ENCODE measurements at places on chromosomes 1 and 21.

DNA sequence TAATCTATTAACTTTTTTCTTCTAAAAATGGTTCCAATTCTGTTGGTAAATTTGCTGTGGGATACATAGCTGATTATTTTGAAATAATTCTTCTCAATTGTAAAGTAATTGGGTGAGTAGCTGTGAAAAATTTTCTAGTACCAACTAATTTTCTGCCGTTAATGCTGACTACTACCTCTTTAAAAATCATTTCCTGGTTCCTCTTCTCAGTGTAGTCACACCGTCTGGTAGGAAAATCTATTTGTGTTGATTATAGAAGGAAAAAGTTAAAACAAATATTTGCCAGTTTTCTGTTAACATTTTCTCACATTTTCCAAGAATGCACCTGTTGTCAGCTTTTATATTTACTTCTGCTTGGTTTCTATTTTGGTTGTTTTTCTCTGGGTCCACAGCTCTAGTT, 82.0 kb downstream of the MAP3K21 start:
- no peak for DNase-seq

DNA sequence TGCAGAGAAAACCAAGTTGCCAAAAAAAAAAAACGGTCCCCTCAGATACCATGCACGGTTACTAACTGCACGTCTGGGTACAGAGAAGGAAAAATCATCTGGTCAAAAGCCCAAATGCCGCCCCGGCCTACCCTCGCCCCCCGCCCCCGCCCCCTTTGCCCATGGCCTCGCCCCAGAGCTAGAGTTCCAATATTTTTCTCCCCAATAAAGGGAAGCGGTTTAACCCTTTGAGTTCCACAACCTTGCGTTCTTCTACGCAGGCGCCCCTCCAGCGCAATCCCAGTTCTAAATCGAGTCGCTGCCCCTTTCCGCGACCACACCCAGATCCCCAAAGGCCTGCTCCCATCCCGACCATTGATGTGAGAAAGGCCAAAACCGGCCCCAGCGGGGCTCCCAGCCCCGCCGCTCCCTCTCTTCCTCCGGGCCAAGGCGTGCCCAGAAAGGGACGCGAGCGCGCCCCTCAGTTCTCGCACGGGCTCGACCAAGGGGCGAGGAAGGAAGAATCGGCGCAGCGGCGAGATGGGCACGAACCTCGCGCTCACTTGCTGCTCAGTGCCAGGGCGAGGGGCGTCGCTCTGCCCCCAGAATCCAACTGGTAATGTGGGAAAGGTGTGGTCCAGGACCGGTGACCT, 797 bp downstream of the WDR47 start:
- peak; percentile 32 for DNase-seq

- no peak for DNase-seq
These were observed 19.3 kb upstream of the TMEM51 start for GRCh38 chr1:15134285-15134684.

- DNase-seq: peak; percentile 41
These were observed 8.9 kb downstream of the HYI start for GRCh38 chr1:43444836-43445235.

- peak; percentile 47 for DNase-seq
These were observed 328.9 kb downstream of the PAPPA2 start for GRCh38 chr1:176791906-176792305.

DNA sequence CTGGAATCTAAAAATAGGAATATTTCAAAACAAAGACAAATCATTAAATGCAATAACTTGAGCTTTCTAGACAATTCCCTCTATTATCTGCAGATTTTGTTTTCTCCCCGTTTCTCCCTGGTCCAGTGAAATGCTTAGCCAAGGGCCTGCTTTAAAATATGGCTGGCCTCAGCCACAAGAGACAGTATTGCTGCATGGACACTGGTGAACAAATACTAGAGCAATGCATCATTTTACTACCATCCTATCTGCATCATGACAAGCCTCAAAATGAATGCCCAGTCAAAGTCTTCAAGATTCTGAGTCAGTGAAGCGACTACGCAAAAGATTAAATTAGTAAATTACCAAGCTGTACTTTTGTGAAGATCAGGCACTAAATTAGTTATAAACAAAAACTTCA, 80.5 kb downstream of the ENAH start:
- DNase-seq: peak; percentile 83

DNA sequence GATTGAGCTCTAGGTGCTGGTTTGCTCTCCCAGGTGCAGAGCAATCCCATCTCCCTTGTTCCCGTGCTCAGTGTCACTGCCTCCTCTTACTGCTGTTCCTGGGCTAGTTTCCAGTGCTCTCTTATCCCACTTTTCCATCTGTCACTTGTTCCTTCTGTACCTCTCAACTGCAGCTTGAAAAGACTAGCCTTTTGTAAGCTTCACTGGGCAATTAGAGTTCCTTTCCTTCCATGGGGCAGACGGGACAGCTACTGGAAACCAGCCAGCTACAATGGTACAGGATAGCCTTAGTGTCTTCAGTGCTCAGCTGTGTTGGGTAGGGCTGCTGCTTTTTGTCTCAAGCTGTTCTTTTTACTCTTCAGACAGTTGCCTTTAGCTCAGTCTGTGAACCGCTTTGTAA, 31.6 kb downstream of the AGT start:
- peak; percentile 5 for DNase-seq

GRCh38 chr1:171884475-171884874, 43.2 kb downstream of the DNM3 start:
- no peak for DNase-seq

GRCh38 chr21:37762606-37763005, 153.7 kb downstream of the KCNJ6 start:
- DNase-seq: no peak

DNA sequence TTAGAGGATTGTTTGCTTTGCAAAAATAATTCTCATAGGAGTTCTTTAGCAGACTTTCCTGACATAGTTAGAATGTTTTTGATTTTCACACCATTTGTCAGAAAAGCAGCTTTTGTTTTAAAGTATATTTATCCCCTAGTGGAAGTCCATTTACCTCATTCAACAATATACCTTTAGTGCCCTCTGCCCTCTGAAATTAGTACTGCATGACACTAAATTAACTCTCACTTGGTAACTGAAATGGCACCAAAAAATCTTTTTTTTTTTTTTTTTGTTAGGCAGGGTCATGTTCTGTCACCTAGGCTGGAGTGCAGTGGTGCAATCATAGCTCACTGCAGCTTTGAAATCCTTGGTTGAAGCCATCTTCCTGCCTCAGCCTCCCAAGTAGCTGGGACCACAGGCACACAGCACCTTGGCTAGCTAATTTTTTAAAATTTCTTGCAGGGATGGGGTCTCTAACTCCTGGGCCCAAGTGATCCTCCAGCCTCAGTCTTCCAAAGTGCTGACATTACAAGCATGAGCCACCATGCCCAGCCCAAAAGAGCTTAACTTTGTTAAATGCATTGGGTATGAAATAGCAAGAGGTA, 13.6 kb downstream of the LRRC42 start:
- DNase-seq: peak; percentile 35

DNA sequence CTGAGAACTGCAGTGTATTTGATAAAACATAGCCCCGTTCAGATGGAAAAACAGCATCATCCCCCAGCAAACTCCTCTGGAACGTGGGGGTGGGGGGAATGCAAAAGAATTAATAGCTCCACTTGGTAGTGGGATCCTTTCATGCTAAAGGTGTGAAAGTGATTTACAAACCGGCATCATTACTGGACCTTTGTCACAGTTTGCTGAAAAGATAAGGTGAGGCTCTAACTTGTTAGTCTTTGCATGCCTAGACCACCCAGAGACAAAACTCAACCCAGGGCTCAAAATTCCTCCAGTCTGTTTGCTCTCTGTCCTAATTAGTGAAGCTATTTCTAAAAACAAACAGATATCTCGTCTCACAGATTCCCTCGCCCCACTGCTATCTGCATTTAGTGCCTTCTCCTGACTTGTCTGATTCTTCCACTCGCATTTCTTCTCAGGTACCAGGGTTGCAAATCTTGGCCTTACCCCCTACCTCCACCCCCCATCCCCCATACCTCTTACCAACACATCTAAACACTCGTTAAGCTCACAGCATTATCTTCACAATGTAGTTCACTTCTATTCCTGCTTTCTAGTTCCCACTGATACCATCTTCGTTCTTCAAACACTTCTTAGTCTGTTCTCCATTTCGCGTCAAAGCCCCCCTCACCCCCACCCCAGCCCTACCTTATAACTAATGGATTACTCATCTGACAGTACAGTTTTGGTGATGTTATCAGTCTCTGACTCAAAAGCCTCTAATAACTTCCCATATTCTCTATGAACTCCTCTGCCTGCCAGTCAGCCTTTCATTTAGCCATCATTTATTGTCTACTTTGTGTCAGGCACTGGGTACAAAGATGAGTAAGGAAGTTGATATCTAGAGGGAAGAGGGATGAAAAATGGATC, 11.8 kb downstream of the IER5 start:
- DNase-seq: peak; percentile 74

DNA sequence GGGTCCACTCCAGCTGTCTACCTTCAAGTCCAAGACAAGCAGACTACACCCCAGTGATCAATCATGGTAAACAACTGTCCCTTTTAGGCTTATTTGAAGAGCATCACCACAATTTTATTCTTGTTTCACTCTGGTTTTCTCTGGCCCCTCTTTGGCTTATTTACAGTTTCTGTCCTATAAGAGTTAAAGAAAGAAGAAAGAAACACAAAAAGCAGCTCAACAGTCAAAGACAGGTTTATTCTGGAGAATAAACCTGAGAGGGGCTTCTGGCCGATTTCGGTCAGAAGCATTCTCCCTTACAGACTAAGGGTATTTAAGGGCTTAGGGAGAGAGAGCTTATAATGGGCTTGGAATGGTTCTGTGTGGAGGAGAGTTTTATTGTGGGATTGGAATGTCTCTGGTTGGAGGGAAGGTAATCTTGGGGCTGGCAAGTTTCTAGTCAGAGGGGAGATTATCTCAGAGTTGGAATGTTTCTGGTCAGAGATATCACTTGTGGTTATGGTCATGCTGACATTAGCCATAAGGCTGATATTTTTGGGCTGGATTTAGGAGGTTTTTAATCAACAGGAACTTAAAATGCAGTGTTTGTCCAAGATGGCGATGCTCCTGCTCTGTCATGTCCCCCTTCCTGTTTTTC, 161.0 kb downstream of the URB2 start:
- DNase-seq: no peak

DNA sequence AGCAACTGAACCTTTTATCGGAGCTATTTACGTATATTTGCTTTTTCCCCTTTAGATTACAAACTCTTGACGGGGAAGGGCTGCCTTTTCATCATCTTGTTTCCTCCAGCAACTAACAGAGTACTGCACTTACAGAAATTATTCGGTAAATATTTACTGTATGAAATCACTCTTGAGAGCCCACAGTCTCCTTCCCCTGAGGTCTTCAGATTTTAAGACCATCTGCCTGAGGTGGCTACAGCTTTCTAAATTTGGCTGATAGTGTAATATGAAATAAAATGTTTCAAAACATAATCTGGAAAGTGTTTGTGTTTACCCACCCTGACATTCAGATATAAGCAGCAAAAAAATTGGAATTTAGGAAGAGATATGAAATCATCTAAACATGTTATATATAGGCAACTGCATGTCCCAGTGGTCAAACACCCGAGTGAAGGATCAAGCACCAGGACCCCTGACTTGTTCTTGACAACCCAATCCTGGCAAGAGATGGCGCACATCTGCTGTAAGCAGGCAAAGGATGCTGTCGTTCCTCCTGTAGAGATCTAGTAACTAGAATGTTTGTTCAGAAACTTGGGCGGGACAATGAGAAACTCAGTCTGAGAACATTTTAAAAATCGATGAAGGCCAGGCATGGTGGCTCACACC, 60.9 kb downstream of the SIPA1L2 start:
- no peak for DNase-seq

DNA sequence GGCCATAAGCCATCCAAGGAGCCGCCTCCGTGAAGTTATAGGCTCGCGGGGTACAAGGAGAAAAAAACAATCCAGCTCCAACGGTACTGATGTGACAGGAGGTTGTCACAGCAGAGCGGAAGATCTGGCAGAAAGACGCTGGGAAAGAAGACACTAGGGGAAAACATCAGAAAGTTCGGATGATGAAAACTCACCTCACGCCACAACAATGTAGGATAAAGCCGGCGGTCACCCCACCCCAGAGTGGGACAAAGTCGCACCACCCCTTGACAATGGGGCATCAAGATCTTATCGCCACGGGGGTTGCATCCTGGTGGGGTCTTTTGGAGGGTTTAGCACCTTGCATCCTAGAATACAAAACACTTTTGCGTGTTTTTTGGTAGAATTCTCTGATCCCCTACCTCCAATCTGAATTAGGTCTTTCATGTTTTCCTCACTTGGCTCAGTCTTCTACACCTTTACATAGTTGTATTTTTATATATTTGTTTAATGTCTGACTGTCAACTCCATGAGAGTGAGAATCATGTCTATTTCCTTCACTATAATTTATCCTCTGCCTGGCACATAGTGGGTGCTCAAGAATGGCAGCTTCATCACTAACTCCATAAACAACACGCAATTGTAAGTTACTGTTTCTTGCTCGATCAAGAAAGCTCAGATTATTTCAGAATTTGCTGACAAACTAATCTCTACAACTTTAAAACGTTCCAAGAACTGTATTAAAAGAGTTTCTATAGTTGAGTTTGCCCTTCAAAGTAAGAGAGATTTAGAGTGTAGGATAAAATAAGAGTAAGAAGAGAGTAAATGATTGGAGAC, 611 bp upstream of the ZSWIM5 start:
- DNase-seq: no peak

DNA sequence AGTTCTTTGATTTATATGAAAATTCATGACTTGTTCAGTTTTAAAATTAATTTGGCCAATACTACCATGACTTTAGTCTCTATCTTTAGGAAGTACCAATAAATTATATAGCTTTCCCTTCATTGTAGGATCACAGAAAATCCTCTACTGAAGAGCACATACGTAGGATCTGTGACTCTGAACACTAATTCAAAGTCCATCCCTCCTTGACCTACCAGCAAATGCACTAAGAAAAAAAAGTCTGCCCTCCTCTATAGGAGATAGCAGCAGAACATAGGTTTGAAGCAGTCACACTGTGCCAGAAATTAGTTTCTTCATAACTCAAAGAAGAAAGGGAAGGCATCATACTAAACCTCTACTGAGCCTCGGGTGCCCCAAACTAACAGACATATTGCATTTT, 16.5 kb downstream of the BRWD1 start:
- DNase-seq: no peak

- peak; percentile 92 for DNase-seq
These were observed 41.3 kb upstream of the KCNE1 start for GRCh38 chr21:34553151-34553952.

DNA sequence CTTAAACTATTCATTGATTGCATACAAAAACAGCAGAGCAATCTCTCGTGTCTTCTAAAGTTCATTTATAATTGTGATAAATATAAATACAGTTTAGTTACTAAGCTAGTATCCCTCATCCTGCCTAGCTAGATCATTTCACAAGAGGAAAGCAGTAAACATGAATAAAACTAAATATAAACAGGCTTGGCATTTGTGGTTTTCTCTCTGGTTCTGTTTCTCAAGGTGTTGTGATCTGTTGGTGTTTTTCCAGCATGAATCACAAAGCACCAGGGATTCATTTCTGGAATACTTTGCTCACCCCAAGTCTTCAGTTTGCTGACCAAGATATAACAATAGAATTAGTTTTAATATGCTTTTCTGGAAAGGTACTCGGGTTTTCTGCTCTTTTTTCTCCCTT, 32.7 kb upstream of the GLIS1 start:
- peak; percentile 74 for DNase-seq

GRCh38 chr1:9852410-9853248, 28.9 kb upstream of the CLSTN1 start:
- peak; percentile 82 for DNase-seq

GRCh38 chr21:42474043-42474831, 21.8 kb downstream of the RSPH1 start:
- peak; percentile 19 for DNase-seq
